ENCODE measurements at places on chromosomes 1 and 21.

- no peak for DNase-seq
Measured at GRCh38 chr1:184422490-184423233, 35.8 kb downstream of the C1orf21 start.

DNA sequence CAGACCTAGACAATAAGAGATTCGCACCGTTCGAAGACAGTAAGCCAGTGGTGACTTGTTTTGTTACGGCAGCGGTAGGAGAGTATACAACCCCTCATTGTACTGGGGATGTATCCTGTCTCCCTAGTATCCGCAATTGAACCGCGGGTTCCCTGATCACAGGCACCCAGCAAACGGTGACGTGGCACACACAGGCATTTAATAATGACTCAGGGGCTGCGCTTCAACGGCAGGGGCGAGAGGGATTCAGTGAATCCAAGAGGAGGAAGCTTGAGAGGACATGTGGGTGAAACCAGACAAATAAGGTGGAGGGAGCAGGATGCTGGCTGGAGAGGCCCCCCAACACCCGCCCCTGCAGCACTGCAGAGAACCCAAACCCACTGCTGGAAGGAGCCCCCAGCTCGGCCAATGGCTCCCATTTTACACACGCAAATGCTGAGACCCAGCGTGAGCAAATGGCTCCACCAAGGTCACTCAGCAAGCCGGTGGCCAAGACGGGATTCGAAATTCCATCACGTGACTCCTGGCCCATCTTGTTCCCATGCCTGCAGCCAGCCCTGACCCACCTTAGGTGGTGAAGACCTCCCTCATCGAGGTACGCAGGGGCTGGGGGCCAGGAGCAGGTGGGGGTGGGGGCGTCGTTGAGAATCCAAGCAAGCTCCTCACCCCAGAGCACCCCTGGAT, 149.9 kb downstream of the SYF2 start:
- DNase-seq: no peak

- DNase-seq: no peak
Measured at GRCh38 chr1:22123071-22123390, 19.9 kb downstream of the WNT4 start.

GRCh38 chr21:29351691-29352090, 53.0 kb downstream of the BACH1 start:
- DNase-seq: no peak

GRCh38 chr1:47757226-47757975, 239.8 kb downstream of the TRABD2B start:
- DNase-seq: no peak

DNA sequence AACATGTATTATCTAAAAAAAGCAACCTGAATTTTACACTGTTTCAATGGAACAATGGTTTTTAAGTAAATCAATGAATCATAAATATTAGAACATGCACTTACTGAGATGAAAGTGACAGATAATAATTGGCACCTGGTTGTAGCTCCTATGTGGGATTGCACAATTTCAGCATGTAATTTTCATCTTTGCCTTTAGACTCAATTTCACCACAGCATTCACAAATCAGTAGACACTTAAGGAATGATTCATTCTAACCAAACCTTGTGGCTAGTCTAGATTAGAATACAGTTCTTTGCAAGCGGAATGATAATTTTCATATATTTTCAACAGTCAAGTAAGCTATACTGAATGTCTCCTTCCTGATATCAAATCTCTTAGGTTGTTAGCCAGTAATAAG, 853.4 kb downstream of the KCNT2 start:
- DNase-seq: no peak

DNA sequence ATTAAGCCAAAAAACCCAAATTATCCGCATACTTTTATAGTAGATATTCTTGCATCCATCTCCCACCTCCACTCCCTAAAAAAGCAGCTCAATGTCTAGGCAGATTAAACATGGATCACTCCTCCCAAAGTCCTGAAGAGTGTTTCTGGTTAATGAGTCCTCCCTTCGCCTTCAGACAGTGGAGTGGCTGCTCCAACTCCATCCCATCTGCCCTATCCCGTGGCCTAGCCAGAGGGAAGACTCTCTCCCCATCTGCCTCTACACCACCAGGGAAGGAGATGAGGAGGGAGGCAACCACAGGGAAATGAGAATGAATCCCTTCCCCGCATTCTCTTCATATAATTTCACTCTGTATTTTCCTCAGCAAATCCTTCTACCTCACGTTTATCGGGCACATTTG, 103.8 kb downstream of the SLC45A1 start:
- DNase-seq: peak; percentile 32

- DNase-seq: no peak
Measured at GRCh38 chr1:64302194-64302593, 98.8 kb downstream of the UBE2U start.

DNA sequence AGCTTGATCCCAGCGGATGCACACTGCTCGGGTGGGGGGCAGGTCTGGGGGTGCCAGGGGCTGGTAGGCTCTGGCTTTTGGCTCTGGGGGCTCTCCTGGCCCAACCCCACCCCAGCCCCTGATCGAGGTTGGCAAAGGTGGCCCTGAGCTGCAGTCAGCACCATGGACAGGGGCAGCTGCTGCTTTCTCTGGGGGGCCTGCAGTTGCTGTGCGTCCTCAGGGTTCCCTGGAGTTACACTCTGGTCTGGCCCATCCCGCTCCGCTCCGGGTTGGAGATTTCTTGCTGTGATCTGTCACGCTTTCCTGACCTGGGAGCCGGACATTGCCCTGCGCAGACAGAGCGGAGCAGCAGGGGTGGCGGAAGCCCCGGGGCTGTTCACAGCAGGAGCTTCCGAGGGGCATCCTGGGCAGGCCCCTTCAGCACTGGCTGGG, 8.0 kb upstream of the PLCH2 start:
- DNase-seq: peak; percentile 54

- peak; percentile 27 for DNase-seq
Measured at GRCh38 chr1:198893763-198894444, 255.1 kb downstream of the PTPRC start.

DNA sequence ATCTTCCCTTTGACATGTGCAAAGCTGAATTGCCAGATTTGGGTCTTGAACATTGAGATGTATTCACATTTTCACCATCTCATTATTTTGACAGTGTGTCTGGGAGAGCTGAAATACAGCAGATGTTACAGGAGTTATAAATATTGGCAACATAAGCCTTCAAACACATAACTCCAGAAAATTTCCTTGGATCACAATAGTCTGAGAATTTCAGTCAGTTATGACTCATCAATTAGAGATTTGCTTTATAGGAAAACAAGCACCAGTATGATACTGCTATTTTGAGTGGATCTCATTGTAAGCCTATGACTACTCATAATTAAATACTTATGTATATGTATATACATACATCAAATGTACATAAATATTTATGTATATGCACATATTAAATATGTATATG, 1171.8 kb downstream of the AMY1C start:
- no peak for DNase-seq

DNA sequence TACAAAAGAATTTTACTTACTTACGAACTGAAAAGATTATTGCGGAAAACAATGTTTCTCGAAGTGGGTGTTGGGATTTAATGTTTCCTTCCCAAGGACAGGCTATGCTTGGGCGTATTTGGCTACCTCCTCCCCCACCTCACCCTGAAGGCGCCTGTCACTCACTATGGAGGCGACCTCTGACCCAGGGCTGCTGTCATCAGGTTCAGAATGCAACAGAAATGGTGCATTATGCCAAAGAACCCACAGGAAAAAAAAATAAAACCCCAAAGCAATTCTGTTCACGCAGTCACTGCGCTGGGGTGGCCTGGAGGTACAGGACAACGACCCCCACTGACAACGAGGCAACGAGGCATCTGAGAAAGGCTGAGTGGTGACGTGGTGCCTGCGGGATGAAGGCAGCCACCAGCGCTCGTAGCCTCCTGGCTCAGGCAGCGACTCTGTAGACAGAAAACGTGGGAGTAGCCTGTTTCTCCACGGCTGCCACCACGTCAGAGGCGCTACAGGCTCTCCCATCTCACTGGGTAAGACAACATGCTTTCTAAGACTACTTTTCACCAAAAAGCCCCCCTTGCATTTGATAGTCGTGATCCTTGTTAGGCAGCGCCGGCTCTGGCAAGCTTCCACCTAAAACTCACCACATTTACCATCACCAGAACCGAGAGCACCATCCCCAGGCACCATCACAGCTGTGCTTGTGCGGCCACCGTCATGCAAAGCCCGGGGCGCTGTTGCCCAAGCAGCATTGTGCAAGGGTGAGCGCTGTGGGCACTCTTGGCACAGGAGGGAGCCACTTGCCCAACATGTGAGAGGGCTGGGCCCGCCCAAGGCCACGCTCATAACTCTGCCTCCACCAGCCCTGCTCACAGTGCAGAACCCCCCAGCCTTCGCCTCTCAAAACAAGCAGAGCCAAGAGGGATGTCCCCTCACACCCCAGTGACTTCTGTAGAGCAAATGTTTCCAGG, 14.3 kb downstream of the NADK start:
- DNase-seq: no peak
